Stimulated activated CD8-positive, alpha-beta memory T cell treated with anti-CD3 and anti-CD28 coated beads, Interleukin-12 subunit alpha, Interleukin-12 subunit beta, amount 100 ng/mL, for 4 hours (primary cell): ENCODE measurements at places on chromosomes 13 and 19.

DNA sequence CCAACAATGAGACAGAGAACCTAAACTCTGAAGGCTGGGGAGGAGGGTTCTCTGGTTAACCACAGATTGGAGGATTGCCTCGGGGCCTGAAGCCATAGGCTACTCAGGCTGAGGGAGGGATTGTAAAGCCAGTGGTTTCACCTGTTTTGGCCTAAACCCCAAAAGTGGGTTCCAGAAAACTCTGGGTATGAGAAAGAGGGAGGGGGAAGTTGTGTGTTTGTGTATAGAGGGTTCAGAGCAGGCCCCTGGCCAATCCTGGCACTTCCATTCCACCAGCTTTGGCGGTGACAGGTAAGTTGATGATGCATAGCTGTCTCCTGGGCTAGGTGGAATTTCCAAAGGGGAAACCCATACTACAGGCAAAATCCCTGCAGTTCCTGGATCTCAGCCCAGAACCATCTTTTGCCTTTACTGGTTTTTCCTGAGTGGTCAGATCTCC is 13.5 kb upstream of the CCDC97 start:
- no peak for DNase-seq

GRCh38 chr13:43339805-43340550 is 316.6 kb downstream of the DNAJC15 start:
- DNase-seq = no peak

- no peak for DNase-seq
Observed at GRCh38 chr13:59856281-59856810, 307.4 kb downstream of the DIAPH3 start.

GRCh38 chr19:50658441-50659317 is 9.4 kb downstream of the C19orf81 start:
- DNase-seq = peak; percentile 41

- DNase-seq = no peak
Observed at GRCh38 chr19:30577551-30578105, 205.4 kb downstream of the ZNF536 start.

DNA sequence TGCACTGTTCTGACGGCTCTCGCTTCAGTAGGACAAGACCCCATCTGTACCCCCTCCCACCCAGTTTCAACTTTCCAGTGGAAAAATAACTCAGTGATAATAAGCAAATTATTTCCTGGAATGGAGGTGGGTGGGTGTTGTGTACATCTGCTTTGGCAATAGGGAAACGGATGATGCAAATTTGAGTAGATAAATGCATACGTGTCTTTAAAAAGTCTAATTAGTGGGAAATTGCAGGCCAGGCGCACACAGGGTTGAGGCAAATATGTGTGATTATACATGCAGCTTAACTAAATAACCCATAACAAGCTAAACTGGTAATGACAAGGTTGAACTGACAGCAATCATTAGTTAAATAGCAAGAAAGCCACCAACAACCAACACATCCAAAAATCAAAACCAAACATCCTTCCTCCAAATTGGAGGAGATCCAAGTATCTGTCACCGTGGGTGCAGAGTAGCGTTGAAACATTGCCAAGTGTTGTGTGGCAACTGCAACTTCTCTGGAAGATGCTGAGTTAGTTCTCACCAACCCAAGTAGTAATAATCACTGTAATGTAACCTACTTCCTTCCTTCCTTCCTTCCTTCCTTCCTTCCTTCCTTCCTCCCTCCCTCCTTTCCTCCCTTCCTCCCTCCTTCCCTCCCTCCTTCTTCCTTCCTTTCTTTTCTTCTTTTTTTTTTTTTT is 54.6 kb downstream of the TRPM4 start:
- DNase-seq = no peak

DNA sequence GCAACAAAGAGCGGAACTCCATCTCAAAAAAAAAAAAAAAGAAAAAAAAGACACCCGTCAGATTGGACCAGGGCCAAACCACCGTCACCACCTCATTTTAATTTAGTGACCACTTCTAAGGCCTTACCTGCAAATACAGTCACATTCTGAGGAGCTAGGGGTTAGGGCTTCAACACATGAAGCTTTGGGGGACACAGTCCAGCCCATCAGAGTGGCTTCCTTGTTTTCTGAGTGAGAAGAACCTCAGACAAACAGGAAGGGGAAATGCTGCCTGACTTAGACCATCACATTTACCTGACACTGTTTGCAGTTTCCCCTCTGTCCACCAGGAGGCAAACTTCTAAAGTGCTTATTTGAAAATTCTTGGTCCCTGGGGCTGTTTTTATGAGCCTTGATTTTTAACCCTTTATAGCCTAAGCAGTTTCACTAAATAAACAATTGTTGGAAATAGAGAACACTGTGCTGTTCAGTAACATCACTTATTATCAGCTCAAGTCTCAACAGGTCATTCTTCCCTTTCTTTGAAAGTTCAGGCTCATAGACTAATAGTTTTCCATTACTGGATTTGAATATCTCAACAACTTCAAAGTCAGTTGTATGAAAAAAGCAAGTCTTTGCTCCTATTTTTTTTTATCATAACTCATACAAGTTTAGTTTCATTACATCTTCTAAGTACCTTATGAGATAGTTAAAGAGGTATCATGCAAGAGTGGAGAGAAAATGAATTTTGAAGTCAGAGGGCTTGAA is 74.9 kb upstream of the WASF3 start:
- no peak for DNase-seq

DNA sequence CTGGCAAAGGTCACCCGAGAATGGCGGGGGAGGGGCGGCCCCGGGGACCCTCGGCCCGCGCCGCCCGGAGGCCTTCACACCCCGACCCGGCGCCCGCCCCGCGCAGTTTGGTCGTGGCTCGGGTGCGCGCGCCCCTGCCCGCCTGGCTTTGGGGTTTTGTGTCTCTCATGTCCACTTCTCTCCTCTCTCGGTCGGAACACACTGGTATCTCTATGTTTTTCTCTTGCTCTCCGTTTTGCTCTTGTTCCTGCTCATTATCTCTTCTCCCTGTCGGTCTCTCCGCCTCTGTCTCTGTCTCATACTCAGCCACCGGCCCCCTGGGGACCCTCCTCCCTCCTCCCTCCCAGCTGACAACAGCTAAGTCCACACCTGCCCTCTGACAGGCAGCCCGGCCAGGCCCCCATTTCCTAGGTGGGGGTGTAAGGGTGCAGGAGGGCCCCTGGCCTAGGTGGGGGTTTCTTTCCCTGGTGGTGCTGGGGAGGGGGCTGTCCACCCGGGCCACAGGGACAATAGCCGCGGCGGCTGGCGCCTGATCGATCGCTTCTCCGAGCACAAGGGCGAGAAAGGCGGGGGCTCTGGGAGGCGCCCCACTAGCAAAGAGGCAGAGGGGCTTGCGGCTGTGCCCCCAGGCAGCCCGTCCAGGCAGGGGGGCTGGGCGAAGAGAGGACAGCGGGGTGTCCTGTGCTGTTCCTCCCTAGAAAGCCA is 2.3 kb downstream of the ONECUT3 start:
- no peak for DNase-seq

DNA sequence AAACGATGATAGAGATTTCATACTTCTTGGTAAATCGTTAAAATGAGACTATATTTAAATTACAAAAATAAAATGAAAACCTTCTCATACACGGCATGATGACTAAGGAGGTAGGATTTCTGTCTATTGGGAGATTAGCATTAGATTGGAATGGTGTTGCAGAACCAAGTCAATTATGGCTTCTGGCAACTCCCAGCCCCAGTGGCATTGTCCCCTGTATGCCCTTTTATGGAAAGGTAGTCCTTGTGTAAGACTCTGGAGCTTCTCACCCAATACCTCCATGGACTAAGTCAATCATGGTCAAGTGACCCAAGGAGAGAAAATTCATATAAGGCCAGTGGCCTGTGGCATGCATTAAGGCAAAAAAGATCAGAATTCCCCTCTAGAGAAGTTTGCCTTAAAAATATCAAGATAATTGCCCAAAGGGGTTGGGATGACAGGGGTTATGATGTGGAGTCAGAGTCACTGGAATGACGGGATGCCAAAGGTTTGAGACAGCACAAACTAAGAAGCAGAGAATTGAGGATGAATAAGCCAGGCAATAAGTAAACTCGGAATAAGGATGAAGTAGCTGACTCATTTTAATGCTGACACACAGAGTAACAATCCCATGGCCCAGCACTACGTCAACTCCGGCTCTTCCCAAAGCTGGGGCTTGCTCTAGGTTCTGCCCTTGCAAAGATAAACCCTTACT is 57.8 kb upstream of the POSTN start:
- DNase-seq = no peak

GRCh38 chr19:18128044-18128443 is 24.9 kb upstream of the PIK3R2 start:
- no peak for DNase-seq

- no peak for DNase-seq
Observed at GRCh38 chr19:19480688-19481087, 34.7 kb downstream of the TSSK6 start.

- DNase-seq = no peak
Observed at GRCh38 chr13:58474581-58474980, 843.0 kb downstream of the PCDH17 start.
